T-helper 2 cell (primary cell): ENCODE measurements at places on chromosomes 16 and 17.
A peak's percentile ranks its signal among the peaks of the same experiment; 100 is the strongest.

GRCh38 chr16:1997494-1998359 lies 8.0 kb downstream of the SYNGR3 start:
- no peak for DNase-seq

DNA sequence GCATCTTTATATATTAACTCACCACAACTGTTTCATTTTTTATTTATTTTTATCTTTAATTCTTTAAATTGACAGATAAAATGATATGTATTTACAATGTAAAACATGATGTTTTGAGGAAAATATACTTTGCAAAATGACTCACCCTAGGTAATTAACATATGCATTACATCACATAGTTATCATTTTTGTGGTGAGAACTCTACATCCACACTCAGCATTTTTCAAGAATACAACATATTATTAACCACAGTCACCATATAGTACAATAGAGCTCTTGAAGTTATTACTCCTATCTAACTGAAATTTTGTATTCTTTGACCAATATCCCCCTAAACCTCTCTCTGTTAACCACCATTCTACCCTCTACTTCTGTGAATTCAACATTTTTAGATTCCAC lies 194.7 kb upstream of the KIF2B start:
- no peak for DNase-seq

- no peak for DNase-seq
These were observed 121.4 kb downstream of the BANP start for GRCh38 chr16:88072571-88073001.

- no peak for DNase-seq
These were observed 6.9 kb downstream of the IGFBP4 start for GRCh38 chr17:40450175-40450574.

DNA sequence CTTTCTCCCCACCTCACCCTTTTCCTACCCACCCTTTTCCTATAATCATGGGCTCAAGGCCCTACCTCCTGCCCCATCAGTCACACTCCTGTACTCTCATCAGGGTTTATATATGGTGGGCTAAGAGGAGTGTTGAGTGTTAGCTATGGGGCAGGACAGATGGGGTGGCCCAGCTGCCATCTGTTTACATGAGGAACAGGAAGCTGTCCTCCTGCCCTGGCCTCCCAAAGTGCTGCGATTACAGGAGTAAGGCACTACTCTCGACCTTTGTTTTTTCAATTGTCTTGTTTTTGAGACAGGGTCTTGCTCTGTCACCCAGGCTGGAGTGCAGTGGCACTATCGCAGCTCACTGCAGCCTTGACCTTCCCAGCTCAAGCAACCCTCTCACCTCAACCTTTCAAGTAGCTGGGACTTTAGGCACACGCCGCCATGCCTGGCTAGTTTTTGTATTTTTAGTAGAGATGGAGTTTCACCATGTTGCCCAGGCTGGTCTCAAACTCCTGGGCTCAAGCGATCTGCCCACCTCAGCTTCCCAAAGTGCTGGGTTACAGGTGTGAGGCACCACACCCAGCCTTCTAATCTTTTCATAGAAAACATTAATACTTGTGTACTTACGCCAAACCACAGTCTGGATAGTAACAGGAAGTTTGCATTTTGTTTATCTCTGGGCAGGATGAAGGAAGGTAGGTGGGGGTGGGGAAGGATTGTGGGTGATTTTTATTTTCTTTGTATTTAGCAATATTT lies 1.6 kb downstream of the TRADD start:
- no peak for DNase-seq

DNA sequence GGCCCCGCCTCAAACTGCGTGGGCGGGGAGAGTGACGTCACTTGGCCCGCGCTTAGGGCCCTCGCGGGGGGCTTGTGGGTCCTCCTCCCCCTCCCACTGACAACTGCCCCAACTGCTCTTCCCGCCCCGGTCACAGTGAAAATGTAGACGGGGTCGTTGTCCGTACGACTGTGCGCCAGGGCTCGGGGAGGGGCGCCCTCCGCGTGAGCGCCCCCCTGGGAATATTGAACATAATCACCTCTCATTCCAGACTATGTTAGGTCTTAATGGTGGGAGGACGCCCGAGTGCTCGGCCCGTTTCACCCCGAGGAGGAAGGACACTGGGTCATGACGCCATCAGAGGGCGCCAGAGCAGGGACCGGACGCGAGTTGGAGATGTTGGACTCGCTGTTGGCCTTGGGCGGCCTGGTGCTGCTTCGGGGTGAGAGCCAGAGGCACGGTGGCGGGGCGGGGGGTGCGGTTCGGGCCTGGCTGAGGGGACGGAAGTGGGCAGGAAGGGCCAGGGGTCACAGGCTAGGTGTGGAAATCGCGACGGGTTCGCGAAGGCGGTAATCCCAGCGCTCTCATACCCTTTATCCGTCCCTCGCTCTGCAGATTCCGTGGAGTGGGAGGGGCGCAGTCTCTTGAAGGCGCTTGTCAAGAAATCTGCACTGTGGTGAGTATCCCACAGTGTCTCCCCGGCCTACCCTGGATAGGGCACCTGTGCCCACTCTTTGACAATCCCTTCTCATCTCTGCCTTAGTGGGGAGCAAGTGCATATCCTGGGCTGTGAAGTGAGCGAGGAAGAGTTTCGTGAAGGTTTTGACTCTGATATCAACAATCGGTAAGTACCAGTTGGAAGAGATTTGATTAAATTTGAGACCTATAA lies at the start of gene ELP5:
Gene ELP5, plus strand, starts transcription at position 40 of the 868 bp plus-strand sequence. Its CDS starts 336 bp downstream, at position 376.
- peak; percentile 93 for DNase-seq

- no peak for DNase-seq
These were observed 2.1 kb downstream of the SPAG9 start for GRCh38 chr17:51118330-51119195.

GRCh38 chr16:83940630-83941378 lies 12.2 kb upstream of the OSGIN1 start:
- no peak for DNase-seq

DNA sequence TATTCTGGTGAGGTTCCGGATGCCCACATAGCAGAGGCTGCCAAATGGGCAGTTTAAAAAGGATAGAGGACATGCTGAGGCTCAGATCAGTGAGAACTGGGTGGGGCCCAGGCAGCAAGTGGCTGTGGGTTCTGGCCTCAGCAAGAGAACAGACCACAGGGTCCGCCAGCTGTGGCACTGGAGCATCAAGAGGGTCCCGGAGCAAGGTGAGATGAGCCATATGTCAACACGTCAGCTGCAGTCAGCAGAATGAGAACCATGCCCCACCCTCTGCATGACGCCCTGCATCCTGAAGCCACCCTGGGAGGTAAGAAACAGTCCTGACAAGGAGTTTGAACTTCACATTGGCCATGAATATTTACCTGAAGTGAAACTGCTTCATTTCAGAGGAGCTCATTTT lies 20.1 kb upstream of the CCL5 start:
- DNase-seq: no peak

- DNase-seq: peak; percentile 69
These were observed at the start of gene LITAF for GRCh38 chr16:11586856-11587642. Gene LITAF (minus strand): TSS chr16:11586919. CDS start chr16:11556730, 30,189 bp downstream.

GRCh38 chr17:78176548-78177025 lies 8.2 kb downstream of the SYNGR2 start:
- peak; percentile 54 for DNase-seq

DNA sequence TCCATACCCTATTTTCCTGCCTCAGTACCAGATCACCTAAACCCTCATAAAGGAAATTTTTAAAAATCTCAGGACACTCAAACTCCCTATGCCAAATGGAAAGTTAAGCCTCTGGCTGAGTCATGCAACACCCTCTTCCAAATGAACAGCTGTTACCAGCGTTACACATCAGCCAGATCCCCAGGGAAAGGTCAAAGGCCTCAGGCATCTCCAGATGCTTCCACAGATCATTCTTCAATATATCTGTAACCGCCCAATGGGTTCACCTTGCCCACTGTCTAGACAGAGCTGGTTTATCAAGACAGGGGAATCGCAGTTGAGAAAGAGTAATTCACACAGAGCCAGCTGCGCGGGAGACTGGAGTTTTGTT lies 29.1 kb upstream of the SHCBP1 start:
- no peak for DNase-seq

- no peak for DNase-seq
These were observed 31.0 kb upstream of the SMPD3 start for GRCh38 chr16:68479271-68479670.

GRCh38 chr17:48483471-48484131 lies 47.2 kb downstream of the HOXB1 start:
- DNase-seq: no peak

- no peak for DNase-seq
These were observed 514.9 kb upstream of the GOT2 start for GRCh38 chr16:59249011-59249410.

- no peak for DNase-seq
These were observed 331.9 kb downstream of the SEC14L1 start for GRCh38 chr17:77472468-77473310.

- DNase-seq: no peak
These were observed 27.1 kb downstream of the FBXO31 start for GRCh38 chr16:87356491-87356853.

DNA sequence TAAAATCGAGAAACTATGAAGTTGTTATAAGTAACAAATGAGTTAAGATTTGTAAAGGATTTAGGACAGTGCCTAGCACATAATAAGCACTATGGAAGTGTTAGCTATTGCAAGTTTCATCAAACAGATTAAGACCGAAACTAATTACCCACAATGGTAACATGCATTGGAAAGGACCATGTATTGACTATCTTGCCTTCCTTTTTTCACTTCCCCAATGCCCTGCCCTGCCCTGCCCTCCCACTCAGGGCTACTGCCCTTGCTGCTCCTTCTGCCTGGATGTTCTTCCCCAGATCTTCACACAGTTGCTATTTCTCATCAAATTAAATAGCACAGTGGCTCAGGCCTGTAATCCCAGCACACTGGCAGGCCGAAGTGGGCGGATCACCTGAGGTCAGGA lies 202.1 kb upstream of the PSMD7 start:
- no peak for DNase-seq

- DNase-seq: no peak
These were observed 16.0 kb downstream of the WFDC1 start for GRCh38 chr16:84310642-84311041.

- no peak for DNase-seq
These were observed at the start of gene ADAMTS18 for GRCh38 chr16:77434530-77435271. Gene ADAMTS18 (minus strand): TSS chr16:77435034. CDS start chr16:77434695, 339 bp downstream.

DNA sequence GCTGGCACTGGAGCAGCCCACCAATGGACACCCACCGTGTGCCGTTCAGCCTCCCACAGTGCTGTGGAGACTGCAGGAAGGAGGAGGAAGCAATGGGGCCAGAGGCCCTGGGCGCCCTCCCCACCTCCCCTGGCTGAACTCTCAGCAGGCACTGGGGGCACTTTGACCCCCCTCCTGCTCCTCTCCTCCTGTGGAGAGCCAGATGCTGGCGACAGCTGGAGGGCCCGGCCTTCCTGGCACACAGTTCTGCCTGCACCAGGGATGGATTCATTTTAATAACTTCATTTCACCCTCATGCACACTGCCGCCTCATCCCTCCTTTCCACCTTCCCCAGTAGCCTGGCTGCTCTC lies 6.0 kb downstream of the NXPH3 start:
- DNase-seq: no peak

GRCh38 chr17:50199803-50200456 lies 1.5 kb downstream of the COL1A1 start:
- DNase-seq: peak; percentile 76

DNA sequence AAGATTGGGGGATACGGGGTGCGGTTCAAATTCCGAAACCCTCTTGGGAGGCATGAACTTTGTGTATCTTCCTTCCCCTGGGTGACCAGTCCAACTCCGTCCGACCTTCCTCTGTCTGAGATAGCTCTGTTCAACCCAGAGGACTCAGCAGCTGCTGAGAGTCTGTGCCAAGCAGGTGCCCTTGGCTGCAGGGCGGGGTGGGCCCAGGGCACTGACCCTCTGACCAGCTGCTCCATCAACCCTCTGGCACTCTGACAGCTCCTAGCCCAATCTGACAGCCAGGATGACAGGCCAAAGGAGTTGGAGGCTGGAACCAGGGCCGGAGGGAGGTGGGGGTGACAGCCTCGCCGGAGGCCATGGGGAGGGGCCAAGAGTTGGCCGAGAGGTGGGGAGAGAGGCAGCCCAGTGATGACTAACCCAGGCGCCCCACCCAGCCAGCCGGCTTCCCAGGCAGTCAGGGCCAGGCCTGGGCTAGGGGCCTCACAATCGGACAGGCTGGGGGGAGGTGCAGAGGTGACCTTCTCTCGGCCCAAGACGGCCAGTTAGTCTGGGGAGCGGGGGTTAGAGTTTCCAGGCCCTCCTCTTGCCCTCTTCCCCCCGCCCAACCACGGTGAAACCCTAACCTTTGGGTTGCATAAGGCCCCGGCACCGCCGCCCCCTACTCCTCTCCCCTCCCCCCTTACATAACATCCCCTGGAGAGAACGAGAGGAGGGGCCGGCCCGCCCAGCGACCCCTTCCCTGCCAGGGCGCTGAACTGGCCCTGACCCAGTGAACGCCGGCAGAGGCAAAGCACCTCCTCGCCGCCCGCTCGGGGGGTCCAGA lies 5.0 kb upstream of the TLCD2 start:
- peak; percentile 52 for DNase-seq

DNA sequence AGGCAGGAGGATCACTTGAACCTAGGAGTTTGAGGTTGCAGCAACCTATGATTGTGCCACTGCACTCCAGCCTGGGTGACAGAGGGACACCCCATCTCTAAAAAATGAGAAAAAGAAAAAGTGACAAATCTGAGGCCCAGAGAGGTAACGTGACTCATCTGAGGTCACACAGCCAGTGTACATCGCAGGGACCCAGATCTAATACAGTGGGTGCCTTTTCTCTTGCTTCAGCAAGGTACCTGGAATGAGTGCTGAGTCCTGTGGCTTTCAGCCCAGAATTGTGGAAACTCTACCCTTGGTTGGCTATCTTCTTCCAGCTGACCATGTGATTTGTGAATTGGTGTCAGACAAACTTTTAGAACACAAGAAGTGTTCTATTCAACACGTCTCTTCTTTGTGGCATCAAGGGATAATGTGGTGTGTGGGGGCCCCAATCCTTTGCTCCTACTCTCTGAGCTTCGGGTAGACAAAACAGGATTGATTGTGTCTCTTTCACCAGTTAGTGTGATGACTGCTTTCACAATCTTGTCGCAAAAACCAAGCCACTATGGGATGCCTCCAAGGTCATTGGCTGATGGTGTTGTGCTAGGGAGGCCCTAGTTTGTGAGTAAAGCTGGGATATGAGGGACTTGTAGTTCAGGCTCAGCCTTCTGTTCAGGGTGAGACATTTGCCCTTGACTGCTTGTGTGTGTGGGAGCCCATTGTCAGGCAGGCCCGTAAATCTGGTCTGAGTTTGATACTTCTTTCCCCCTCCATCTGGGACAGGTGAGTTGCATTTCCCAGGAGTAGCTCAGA lies 71.0 kb downstream of the MSI2 start:
- DNase-seq: no peak

- peak; percentile 5 for DNase-seq
These were observed 740 bp upstream of the ATP6V0D1 start for GRCh38 chr16:67481561-67482232.
